ENCODE measurements at places on chromosomes 3 and 15. TPM values are rescaled to one million over a fixed set of nuclear protein-coding genes. Genes with fewer than 3 reads are reported as not detected.

The SOX14 gene
- not detected for total RNA-seq

The SCN5A gene
- not detected for total RNA-seq

The INAFM2 gene
- total RNA-seq, result 21.0 TPM

The ASB14 gene
- not detected for total RNA-seq

The ZKSCAN7 gene
- 8.3 TPM for total RNA-seq

The BFSP2 gene
- not detected for total RNA-seq

The ZNF445 gene
- 10.4 TPM for total RNA-seq

The NCBP2 gene
- 47.5 TPM for total RNA-seq

The CEMIP gene
- total RNA-seq, result 1.3 TPM

The PARP15 gene
- not detected for total RNA-seq

The WNT7A gene
- 0.67 TPM for total RNA-seq

The CHRFAM7A gene
- total RNA-seq, result not detected
